ENCODE measurements at places on chromosomes 4 and X.

GRCh38 chr4:65880594-65880993 lies 210.3 kb upstream of the EPHA5 start:
- no peak for DNase-seq

- no peak for DNase-seq
These were observed 19.7 kb downstream of the LRCH2 start for GRCh38 chrX:115214151-115214550.

DNA sequence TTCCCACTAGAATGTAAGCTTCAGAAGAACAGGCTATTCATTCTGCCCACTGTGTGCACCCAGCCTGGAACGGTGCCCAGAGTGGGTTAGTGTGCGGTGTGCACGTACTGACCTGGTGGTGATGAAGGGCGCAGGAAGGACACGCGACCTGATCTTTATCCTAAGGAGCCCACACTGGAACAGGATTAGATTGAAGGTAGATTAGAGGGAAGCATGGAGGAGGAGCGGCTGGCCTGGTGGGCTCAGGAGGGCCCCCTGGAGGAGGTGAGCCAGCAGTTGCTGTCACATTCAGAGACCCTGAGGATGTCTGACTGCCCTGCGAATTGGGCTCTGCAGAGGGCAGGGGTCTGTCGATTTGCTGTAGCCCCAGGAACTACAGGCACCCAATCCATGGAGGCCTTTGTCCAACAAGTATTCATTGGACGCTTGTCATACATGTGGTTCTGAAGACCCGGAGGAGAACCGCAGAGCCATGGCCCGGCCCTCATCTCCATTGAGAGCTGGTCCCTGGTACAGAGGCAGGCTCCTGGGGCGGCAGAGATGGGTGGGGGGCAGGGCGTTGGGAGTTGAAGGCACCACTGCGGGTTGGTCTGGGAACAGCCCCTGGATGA lies 73.2 kb downstream of the HTRA3 start:
- DNase-seq = no peak

DNA sequence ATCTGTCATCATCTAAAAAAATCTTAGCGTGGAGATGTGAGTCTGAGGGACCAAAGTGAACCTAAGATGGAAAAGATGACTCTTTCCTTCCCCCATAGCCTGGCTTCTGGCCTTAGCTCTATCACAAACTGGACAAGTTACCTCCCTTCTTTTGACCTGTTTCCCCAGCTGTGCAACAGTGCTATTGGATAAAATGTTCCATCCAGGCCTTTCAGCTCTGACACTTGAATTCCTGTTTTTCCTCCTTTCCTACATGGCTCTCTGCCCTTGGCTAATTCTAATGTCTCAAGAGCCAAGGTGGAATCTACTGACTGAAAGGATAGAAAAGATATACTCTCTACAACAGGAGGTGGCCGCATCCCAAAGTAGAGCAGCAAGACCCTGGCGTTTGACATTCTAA lies 84.5 kb upstream of the ARHGEF9 start:
- DNase-seq = no peak

GRCh38 chrX:275476-275966 lies 5.7 kb upstream of the PLCXD1 start:
- DNase-seq = no peak

DNA sequence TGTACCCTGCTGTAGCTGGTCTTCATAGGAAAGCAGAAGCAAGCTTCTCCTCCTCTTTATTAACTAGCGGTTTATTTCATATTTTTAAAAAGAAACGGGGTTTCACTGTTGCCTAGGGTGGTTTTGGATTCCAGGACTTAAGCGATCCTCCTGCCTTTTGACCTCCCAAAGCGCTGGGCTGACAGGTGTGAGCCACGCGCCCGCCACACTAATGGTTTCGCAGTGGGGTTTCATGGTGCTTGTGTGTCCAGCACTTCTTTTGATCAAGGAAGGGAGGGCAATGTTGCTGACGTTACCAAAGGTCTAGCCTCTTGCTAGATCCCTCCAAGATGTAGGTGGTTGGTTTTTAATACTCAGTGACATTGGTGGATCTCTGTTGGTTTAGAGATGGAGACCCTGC lies 1.4 kb downstream of the MAEA start:
- no peak for DNase-seq
